ENCODE measurements at places on chromosomes 7 and 10.

DNA sequence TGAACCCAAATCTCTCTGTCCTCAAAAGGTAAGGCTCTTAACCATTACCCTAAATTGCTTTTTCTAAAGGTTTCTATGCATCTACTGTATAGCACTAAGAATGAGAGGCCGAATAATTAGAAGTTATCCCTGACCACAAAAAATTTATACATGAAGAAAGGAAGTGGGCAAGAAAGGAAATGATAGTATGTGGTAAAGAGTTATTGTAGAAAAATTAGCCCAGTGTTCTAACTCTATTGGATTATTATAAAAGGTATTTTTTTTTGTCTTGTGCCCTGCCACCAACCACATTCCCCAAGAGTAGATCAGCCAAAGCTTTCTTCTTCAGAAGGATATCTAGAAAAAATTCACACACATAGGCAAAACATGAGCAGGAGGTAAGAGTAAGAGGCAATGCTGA, 45.4 kb downstream of the DKK1 start:
- DNase-seq, result no peak

- no peak for DNase-seq
Measured at GRCh38 chr7:36309716-36310115, 79.9 kb upstream of the ANLN start.

DNA sequence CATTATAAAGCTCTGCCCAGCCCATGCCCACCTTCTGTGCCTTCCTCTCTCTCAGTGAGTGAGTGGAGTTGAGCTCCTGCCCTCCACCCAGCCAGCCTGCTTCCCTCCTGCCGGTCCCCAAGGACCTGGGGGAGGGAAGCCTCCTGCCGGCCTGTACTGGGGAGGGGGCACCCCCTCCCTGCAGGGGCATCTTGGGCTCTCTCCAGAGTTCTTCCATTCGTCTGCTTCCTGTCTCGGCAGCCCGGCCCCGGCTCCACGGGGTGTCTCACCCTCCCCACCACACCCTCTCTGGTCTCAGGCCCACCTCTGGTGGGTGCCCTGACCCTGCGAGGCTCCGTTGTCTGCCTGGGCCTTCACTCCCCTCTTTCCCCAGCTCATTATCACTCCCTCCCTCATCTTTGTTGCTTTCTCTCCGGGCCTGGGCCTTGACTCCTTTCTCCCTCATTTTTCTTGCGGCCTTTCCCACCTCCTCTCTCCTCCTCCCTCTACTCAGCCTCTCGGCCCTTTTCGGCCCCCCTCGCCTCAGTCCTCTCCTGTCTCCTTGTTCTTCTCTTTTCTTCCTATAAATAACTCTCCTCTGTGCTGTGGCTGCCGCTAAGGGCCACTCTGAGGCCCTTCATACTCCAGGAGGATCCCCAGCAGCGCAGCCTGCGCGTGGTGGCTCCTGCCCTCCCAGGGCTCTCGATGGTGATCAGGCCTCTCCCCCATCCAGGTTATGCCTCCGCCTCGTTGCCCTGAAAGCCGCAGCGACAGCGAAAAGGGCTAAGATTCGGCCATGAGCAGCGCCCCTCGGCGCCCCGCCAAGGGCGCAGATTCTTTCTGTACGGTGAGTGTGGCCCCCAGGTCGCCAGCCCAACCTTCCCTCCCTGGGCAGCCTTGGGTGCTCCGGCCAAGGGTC, 2.1 kb downstream of the SLC4A2 start:
- DNase-seq, result no peak

DNA sequence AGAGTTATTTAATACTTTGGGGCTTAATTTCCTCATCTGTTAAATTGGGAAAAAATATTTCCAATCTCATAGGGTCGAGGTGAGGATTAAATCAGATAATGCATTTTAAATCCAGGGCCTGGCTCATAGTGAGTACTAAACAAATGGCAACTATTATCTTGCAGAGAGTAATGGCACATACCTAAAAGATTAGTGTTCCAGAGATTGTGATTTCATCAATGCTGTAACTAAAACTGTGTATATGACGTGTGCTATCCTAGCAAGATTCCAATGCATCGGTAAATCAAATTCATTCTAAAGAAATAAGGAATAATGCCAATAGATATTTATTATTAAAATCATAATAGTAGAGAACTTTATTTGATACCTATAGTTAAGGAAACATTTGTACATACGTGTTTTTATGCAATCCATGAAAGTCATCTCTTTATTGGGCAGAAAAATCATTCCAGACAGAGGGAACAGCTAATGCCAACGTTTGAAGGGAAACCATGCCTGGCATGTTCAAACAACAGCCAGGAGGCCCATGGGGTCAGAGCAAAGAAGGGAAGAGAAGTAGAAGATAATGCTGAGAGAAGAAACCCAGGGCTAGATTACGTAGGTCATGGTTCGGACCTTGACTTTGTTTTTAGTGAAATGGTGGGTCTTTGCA, 174.8 kb upstream of the AGR3 start:
- DNase-seq, result no peak

DNA sequence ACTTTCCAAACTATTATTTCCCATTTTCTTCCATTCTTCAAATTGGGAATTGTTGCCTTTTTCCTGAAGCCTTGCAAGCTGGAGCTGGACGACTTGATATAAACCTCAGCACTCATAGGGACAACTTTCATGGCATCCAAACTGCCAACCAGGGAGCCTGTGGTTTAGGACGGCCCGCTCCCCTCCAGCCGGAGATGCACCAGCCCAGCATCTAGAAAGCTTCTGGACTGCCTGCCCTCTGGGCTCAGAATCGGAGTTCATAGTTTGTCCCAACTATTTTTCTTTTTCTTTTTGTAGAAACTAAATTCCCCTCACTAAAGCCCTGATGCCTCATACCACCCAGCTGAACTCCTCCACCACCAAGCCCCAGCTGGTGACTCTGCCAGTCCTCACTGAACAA, 200.3 kb downstream of the DNAJB6 start:
- DNase-seq, result no peak

- no peak for DNase-seq
Measured at GRCh38 chr10:88889559-88890337, 9.7 kb downstream of the STAMBPL1 start.

- no peak for DNase-seq
Measured at GRCh38 chr7:25855854-25856782, 295.9 kb upstream of the NFE2L3 start.

GRCh38 chr7:31051598-31052486, at the start of gene ADCYAP1R1:
TSS of gene ADCYAP1R1 (plus strand) at chr7:31052308. CDS start at chr7:31063265, 10,957 bp downstream.
- DNase-seq, result peak; percentile 77

- no peak for DNase-seq
Measured at GRCh38 chr7:114818501-114818900, 103.4 kb upstream of the MDFIC start.

DNA sequence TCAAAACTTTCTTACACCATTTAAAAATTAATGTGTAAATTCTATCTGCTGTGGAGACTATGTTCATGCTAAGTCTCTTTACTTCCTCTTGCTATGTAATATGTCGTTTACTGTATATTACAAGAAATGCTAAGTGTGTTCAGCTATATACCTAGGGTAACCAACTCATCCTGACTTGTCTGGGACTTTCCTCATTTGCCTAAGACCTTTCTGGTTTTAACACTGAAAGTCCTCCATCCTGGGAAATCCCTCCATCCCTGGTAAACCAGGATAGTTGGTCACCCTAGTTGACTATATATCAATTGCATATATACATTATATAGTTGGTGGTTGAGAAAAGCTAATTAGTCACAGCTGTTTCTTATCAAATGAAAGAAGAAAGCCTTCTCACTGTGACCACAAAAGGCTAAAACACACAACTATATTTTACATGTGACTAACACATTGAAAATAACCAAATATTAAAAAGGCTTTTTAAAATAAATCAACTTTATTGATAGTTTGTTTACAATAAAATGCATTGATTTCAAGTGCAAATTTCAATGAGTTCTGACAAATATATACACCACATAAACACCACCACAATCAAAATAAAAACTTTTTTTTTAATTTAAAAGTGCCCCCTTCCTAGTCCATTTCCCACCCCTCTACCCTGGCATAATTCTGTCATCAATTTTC, 167.7 kb upstream of the INHBA start:
- DNase-seq, result no peak

GRCh38 chr10:50607356-50607925, 16.3 kb downstream of the SGMS1 start:
- no peak for DNase-seq

DNA sequence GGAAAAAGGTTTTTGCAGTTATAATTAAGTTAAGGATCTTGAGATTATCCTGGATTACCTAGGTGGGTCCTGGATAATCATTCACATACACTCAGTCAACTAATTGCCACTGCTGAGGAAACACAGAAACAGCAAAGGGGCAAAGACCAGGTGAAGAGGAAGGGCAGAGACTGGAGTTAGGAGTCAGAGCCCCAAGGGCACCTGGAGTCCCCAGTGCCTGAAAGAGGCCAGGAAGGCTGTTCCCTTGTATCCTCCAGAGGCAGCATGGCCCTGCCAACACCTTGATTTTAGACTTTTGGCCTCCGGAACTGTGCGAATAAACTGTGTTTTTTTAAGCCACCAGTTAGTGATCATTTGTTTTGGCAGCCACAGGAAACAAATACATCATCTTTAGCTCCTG, 24.6 kb downstream of the PRR15 start:
- no peak for DNase-seq

- no peak for DNase-seq
Measured at GRCh38 chr10:131065673-131066305, 245.7 kb downstream of the TCERG1L start.

DNA sequence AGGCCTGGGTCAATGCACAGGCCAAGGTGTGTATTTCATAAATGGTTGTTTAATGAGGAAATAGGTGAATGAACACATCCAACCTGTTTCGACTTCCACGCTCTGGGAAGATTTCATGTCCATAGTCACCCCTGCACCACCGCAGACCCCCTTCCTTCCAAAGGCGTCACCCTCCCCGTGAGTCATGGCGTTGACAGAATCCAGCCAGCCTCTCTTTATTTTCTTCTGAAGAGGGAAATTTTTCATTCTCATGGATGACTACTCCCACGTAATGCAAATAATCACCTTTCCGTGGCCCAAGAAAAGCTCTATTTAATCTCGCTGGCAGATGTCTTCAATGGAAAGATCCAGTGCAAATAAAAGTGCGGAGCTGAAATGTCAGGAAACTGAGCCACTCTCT, 75.3 kb upstream of the FOXK1 start:
- no peak for DNase-seq

DNA sequence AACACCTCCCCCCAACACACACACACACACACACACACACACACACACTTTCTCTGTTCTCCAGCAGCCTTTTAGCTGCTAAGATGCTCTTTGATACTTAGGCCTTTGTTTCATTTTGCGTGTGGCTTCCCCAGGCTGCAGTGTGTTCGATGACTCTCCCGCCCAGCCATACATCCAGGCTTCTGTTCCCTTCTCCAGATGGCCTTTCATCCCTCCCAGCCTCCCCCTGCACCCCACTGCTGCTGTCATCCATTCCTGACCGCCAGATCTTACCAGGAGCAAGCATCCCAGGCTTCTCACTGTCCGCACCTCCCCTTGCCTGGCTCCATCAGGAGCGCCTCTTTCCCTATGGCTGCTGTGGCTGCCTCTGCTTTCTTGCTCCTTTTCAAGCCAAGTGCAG, 77.8 kb upstream of the PPIF start:
- no peak for DNase-seq

- DNase-seq, result no peak
Measured at GRCh38 chr7:18901351-18901750, 216.1 kb downstream of the TWIST1 start.

DNA sequence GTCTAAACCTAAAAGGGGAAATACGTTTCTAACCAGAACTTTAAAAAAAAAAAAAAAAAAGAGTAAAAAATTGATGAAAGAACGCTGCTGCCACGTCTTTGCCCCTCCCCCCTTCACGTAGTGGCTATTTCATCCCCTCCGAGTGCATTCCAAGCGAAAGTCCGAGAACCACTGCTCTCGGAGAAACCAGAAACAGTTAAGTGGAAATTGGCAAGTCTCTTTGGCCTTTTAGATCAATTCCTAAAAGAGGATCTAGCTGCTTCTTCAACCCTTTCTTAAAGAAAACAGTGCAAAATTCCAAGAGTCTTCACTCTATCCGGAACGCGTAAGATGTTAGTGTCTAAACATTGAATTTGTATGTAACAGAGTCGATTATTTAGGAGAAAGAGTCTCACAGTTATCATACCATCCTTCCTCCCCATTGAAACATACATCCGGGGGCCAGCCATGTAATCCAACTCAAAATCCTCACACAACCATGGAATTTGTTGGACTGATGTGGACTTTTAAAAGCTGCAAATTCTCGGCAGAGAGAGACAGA, 1.1 kb downstream of the P4HA1 start:
- peak; percentile 58 for DNase-seq

DNA sequence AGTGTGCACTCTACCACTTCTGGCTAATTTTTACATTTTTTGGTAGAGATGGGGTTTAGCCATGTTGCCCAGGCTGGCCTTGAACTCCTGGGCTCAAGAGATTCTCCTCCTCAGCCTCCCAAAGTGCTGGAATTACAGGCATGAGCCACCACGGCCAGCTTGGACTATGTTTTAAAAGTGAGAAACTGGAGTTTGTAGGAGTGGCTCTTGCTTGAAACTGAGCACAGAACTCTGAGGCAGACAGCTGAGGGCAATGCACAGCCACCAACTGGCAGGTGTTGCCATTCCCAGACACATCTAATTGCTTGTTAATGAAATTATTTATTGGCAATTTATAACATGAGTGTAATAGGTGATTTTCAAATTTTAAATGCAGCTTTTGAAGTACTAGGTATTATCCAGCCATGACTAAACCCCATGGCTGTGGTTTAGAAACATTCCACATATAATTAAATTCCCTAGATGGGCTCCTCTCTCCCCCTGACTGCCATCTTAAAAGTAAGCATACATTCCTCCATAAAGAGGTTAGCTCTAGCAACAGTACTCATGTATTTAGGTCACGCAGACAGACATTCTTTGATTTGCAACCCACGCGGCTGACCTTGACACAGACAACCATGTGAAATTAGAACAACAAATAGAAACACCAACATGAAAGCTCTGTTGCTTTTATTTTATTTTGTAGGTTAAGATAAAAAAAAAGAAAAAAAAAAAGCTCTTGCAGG, 19.8 kb downstream of the PANK1 start:
- no peak for DNase-seq

- DNase-seq, result no peak
Measured at GRCh38 chr10:101857802-101858476, 14.3 kb upstream of the KCNIP2 start.

DNA sequence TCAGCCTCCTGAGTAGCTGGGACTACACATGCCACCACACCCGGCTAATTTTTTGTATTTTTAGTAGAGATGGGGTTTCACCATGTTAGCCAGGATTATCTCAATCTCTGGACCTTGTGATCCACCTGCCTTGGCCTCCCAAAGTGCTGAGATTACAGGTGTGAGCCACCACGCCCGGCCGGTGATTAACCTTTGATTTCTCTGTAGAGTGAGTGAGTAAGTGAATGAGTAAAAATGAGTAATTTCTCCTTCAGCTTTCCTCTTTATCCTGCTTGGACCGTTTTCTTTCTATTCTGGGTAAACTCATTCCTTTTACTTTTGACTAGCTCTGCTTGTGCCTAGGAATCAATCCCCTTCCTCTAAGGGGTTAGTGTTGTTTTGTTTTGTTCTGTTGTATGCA, 36.8 kb downstream of the ST7 start:
- DNase-seq, result no peak

- no peak for DNase-seq
Measured at GRCh38 chr7:151930695-151931094, 25.6 kb upstream of the GALNTL5 start.

- no peak for DNase-seq
Measured at GRCh38 chr10:46520381-46520780, 36.1 kb downstream of the GPRIN2 start.

GRCh38 chr7:80464211-80464610, 47.7 kb downstream of the GNAT3 start:
- DNase-seq, result no peak

GRCh38 chr10:123891144-123892071, at the start of gene CPXM2:
TSS of gene CPXM2 (minus strand) at chr10:123891807. CDS start at chr10:123891659, 148 bp downstream.
- DNase-seq, result no peak

- no peak for DNase-seq
Measured at GRCh38 chr7:16080131-16080530, 341.2 kb downstream of the CRPPA start.

All from spinal cord (tissue), 10 donors.